ENCODE measurements at places on chromosomes 5 and 9.

DNA sequence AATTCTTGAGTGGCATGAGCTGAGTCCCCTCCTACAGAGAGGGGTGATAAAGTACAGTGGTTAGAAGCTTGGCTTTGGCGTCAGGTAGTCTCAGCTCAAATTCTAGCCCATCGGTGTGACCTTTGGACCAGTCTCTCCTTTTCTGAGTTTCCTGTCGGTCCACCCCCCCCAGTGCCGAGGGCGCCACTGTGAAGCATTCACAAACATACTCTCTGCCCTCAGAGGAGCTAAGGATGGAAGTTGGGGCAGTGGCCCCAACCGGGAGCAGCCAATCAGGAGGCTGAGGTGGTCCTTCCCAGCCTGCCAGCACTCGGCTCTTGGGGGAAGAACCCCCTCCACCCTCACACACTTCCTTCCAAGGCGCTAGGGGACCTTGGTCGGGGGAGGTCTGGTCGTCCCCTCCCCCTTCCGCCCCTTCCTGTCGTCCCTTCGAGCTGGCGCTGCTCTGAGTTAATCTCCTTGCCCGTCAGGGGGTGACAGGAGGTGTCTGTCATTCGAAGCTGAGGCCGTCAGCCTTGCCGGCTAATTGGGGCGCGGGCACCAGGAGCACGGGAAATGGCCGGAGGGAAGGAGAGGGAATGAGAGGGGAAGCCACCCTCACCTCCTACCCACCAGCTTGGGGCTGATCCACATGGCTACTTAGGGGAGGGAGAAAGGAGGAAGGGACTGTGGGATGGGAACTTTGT lies 53.0 kb downstream of the CXXC5 start:
- no peak for DNase-seq

GRCh38 chr5:93532370-93532769 lies 48.6 kb downstream of the NR2F1-AS1 start:
- DNase-seq = no peak

DNA sequence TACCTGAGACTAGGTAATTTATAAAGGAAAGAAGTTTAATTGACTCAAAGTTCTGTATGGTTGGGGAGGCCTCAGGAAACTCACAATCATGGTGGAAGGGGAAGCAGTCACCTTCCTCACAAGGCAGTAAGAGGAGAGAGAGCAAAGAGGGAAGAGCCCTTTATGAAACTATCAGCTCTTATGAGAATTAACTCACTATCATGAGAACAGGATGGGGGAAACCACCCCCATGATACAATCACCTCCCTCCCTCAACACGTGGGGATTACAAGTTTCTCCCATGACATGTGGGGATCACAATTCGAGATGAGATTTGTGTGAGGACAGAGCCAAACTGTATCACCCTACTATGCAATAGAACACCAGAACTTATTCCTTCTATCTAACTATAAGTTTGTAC lies 27.9 kb downstream of the CD274 start:
- DNase-seq = no peak

DNA sequence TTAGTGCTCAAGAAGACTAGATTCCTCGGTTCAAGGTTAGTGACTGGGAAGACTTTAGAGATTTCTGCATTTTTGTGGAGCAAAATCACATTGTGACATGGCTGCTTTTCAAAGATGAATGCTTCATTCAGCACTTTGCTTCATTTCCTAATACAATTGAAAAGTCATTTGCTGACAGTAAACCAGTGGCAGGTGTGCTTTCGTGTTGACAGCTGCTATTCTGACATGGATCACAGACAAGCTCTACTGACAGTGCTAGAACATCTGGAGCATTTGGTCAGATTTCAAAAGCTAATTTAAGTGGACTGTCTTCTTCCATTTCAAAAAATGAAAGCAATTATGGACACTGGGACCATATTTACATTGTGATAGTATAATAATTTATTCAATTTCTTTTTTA lies 1060.1 kb downstream of the PTPRD start:
- DNase-seq = no peak

- DNase-seq = no peak
Measured at GRCh38 chr5:180690562-180690961, 41.2 kb upstream of the FLT4 start.

DNA sequence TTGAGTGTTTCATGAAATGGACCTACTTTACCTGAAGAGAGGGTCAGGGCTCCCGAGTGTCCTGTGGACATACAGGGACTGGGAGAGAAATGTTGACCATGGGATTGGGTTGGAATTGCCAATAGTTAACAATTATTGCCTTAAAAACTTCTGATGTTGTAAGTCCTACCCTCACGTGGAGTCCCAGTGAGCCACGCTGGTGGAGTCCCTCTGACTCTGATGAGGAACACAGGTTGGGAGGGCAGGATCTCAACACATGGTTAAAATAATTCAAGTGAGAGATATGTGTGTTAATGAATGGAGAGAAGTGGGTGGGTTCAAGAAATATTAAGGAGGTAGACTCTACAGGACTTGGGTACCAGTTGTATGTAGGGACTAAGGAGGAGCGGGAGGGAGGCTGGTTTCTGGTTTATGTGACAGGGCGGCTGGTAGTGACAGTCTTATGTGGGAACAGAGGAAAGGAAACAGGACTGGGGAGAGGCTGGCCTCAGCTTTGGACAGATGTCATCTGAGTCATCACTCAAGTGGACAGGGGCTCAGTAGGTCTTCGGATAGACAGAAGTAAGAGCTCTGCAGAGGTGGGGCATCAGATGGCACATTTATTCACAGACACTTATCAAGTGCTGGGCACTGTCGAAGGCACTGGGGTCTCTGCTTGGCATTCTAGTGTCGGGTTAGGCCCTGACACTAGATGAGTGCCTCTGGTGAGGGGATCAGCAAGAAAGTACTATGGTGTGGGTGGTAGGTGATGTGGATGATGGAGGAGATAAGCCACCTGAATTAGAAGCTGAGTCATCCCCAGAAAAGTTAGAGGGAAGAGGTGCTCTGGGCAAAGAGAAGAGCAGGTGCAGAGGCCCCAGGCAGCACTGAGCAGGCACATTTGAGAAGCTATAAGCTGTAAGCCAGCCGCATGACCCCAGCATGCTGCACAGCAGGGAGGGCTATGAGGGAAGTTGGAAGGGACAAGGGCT lies 27.2 kb downstream of the MAML1 start:
- no peak for DNase-seq

GRCh38 chr9:108244686-108245085 lies 611.1 kb downstream of the ACTL7B start:
- DNase-seq = no peak

DNA sequence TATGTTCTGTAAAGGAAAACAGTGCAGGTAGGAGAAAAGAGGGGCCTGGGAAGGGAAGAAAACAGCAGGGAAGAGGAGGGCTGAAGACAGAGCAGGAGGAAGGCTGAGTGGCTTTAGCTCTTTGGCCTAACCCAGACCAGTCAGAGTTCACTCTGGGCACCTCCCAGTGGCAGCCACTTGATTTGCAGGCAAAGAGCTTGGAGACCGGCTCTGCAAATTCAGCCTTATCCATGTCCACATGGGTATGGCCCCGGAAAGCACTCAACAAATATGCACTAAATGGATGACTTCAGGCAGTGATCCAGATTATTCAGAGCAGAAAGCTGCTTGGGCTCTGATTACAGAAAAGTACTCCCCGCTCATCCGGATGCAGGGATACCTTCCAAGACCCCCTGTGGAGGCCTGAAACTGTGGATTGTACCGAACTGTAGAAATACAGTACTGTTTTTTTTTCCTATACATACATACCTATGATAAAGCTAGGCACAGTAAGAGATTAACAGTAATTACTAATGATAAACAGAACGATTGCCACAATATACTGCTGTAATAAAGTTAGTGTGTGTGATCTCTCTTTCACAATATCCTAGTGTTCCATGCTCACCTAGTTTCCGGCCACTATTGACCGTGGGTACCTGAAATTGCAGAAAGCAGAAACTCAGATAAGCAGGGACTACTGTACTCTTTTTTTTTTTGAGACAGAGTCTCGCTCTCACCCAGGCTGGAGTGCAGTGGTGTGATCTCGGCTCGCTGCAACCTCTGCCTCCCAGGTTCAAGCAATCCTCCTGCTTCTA lies 4.6 kb upstream of the RNU6ATAC start:
- DNase-seq = no peak

- DNase-seq = no peak
Measured at GRCh38 chr9:23587903-23588302, 238.1 kb downstream of the ELAVL2 start.

- no peak for DNase-seq
Measured at GRCh38 chr9:72575666-72576065, 54.3 kb downstream of the TMC1 start.

- peak; percentile 2 for DNase-seq
Measured at GRCh38 chr5:155150012-155150411, 136.5 kb downstream of the KIF4B start.

DNA sequence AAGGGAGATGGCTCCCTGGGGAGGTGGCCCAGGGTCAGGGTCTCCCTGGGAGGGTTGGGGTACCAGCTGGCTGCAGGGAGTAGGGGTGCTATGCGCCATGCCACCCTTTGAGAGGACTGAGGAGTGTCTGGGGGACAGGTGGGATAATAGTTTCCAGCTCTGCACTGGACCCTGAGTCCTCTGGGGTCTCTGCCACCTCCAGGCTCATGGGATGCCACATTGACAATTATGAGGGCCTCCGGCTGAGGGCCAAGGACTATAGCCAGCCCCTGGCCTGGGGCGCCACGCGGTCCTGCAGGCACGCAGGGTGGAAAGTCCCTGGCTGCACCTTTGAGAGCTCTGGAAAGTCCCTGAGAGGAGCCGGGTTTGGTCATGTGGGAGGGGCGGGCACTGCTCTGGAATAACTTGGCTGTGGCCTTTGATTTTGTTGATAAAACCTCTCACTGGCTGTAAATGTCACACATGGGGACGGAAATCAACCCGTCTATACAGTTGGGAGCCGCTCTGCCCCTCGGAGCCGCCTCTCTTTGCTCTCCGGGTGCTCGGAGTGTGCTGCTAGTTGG lies 16.0 kb downstream of the TRAF2 start:
- DNase-seq = peak; percentile 58

DNA sequence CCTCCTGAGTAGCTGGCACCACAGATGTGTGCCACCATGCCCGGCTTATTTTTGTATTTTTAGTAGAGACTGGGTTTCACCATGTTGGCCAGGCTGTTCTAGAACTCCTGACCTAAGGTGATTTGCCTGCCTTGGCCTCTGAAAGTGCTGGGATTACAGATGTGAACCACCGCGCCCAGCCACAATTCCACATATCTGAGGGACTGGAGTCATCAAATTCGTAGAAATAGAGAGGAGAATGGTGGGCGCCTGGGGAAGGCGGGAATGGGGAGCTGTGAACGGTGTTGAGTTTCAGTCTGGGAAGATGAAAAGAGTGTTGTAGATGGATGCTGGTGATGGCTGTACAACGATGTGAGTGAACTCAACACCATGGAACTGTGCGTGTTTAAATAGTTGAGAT lies 1.9 kb upstream of the ABO start:
- DNase-seq = no peak

DNA sequence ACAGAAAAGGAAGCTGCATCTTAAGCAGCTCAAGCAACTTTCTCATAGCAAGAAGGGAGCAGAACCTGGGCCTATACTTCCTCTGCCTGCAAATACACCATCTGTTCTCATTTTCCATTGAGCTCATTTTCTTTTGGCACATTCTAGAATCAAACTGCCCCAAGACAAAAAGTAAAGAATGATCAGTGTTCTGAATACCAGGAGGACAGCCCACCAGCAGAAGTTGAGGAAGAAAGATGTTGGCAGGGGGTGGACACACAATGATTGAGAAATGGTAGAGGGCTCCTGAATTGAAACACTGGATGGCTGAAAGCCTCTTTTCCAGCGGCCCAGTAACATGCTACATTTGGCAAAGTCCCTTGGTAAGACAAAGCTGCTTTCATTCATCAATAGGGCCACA lies 171.8 kb downstream of the MED10 start:
- no peak for DNase-seq

DNA sequence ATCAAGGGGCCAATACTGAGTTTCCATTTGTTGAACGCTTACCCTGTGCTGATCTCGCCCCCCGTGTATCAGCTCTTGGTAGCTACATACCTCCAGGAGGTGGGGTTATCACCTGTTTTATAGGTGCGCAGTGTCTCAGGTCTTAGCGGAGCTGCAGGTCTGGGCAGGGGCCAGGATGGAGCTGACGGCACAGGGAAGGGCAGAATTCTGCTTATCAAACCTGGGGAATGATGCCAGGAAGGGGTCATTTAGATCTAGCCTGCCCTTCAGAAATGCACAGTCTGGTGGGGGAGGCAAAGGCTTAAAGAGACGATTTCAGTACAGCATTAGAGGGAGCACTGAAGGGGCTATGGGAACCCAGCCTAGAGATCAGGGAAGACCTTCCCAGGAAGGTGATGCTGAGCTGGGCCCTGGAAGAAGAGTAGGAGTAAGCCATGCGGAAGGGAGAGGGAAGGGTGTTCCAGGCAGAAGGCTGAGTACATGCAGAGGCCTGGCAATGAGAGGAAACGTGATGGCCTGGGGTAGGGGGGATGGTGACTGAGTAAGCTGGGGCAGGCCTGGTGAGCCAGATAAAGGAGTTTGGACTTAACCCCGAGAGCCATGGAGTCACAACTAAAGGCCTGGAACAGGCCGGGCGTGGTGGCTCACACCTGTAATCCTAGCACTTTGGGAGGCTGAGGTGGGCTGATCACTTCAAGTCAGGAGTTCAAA lies 31.5 kb downstream of the OLFML2A start:
- DNase-seq = no peak

DNA sequence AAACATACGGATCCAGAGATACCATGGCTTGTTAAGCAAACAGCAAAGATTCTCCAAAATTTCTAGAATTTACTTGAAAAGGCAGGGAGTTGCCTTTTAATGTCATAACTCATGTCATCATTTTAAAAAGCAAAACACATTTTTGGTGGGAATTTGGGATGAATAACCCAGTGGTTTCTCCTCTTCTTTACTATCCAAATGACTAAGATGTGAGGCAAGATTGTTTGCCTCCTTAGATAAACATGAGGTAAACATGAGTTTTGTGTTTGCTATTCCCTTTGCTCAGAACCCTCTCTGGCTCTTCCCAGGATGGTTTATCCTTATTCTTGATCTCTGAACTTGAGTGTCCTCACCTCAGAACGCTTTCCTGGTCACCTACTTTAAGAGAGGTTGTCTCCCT lies 267.0 kb downstream of the EBF1 start:
- no peak for DNase-seq

- no peak for DNase-seq
Measured at GRCh38 chr9:28951945-28952344, 1378.7 kb upstream of the C9orf72 start.

DNA sequence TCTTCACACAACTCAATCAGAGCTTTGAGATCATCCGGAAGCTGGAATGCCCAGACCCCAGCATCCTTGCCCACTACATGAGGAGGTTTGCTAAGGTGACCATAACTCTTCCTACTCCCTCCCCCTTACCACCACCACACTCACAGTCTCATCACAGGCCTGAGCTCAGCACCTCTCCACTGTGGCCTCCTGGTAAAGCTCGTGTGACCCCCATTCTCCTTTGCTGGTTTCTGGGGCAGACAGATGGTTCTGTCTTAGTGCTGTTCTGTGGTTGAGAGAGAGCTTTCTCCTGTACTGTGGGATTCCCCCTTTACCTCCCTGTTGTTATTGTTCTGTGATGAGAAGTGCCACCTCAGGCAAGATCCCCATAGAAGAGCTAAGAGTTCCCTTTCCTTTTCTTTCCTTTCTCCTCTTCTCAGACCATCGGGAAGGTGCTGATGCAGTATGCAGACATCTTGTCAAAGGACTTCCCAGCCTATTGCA lies 92.7 kb upstream of the RUSC2 start:
- no peak for DNase-seq

- no peak for DNase-seq
Measured at GRCh38 chr9:27482709-27483108, 41.4 kb upstream of the IFNK start.
